ENCODE measurements at places on chromosomes 1 and 21.

GRCh38 chr1:115977499-115978258, 1.4 kb downstream of the SLC22A15 start:
- DNase-seq, result no peak

DNA sequence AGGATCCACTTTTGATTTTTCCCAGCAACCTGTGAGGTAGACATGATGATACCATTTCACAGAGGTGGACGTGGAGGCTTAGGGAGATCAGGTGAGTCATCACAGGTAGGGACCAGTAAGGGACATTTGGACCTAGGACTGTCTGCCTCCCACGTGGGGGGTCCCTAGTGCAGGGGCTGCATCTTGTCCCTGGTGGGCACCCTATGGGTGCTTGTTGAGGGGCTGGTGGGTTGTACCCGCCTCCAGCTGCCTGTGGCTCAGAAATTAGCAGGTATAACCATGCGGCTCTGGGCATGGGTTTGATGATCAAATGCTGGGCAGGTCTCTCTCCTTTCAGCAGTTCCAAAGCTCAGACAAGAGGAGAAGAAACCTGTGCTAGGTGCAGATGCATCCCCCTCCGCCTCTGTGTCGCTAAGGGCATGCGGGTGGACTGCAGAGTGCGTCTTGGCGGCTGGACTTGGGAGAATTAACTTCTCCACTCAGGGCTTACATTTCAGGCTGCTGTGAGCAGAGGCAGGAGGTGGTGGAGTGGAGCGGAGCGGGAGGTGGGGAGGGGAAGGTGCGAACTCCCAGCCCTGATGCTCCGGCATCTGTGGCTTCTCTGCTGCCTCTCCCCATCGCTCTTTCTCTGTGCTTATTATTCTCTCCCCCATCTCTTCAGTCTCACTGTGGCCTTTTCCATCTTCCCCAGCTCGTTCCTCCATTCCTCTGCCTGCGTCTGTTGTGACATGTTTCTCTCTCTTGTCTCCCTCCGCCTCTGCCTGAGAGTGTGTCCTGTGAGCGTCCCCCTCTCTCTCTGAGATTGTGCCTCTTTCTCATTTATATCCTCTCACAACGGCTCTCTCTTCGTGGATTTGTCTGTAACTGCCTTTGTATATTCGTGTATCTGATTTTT, 146.8 kb downstream of the PTPRU start:
- no peak for DNase-seq

GRCh38 chr21:43609501-43610340, 49.6 kb downstream of the HSF2BP start:
- DNase-seq, result peak; percentile 45

- no peak for DNase-seq
Measured at GRCh38 chr1:39177706-39178105, 26.8 kb upstream of the MACF1 start.

DNA sequence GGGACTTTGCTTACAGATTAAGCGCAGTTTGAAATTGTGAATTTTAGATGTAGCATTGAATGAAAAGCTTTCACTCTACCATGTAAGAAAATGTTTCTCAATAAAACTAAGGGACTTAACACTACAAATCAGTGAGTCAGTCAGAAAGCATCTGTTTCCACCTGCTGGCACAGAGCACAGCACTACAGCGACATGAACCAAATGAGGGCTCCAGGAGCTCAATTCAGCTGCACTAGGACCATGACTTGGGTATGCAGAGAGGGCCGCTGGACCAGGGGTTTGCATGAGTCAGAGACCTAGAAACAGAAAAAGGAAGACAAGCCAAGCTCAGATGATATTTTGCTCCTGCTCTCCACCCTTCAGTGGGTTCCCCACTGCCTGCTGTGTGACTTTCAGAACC, 5.2 kb downstream of the SUSD4 start:
- no peak for DNase-seq

DNA sequence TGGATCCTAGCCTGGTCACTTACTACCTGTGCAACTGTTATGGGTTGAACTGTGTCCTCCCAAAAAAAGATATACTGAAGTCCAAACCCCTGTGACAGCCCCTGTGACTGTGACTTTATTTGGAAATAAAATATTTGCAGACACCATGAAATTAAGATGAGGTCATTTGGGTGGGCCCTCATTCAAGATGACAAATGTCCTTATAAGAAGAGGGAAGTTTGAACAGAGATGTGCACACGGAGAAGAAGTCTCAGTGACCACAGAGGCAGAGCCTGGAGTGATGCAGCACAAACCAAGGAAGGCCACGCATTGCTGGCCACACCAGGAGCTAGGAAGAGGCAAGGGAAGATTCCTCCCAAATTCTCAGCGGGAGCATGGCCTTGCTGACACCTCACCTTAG, 249.7 kb upstream of the RUNX1 start:
- DNase-seq, result no peak

GRCh38 chr1:163981500-163982030, 577.4 kb upstream of the PBX1 start:
- no peak for DNase-seq

DNA sequence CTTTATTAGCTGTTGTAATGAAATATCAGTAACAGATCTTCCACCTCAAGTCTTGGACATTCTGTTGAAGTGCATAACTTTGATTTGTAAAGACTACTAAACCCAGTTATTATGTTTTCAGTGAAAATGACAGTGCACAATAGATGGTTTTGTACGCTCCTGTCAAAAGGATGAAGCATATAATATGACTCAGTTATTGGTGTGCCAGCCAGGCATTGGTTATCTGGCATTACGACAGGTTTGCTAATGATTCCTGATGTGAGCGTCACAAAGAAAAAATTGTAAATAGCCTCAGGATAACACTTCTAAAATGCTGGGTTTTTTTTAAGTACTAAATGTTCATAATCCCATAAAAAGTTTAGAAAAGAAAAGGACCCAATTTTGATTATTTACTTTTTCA, 147.9 kb downstream of the MAGI3 start:
- no peak for DNase-seq

DNA sequence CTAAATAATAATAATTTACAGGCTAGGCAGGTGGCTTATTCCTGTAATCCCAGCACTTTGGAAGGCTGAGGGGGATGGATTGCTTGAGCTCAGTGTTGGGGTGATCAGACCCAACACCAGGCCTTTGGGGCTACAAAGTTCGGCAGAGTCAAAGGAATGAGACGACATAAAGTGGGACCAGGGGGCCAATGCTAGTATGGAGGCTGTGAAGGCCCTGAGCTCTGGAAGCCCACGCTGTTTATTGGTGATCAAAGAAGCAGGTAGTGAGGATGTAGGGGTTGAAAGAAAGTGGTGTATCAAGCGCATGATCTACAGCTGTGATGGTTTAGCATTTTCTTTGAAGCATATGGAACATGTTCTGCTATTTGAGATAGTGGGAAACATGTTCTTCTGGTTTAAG, 5.6 kb downstream of the BTBD8 start:
- DNase-seq, result no peak

- no peak for DNase-seq
Measured at GRCh38 chr1:175410560-175410959, 218.0 kb upstream of the KIAA0040 start.

GRCh38 chr1:200323856-200324400, 85.9 kb downstream of the ZNF281 start:
- no peak for DNase-seq
